T47D (cell line): ENCODE measurements at places on chromosomes 5 and 9.

- no peak for DNase-seq
Observed at GRCh38 chr5:1490376-1490775, 33.4 kb downstream of the LPCAT1 start.

GRCh38 chr5:37859805-37860204, 20.0 kb upstream of the GDNF start:
- no peak for DNase-seq

GRCh38 chr5:74124826-74125225, 498.8 kb downstream of the ARHGEF28 start:
- no peak for DNase-seq

DNA sequence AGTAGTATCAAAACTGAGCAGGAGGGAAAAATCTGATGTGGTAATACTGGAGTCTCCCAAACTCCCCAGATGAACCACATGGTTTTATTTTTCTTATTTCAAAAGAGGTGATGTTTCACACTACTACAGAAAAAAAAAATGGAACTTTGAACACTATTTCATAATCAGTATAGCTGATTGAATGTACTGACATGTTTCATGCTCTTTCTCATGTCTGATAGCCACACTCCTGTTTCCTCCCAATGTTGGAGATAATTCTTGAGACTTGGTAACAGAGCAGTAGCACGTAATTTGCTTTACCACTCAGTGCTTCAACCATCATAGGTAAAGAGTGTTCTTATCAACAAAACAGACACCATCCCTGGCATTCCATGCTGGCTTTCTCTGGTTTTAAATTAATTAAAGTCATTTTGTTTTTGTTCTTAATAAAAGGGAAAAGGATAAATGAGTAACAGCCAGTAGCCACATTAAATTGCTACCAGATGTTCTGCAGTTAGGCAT, 85.2 kb downstream of the MUSK start:
- DNase-seq = no peak

GRCh38 chr9:105243015-105243686, 1.3 kb upstream of the SLC44A1 start:
- no peak for DNase-seq

- no peak for DNase-seq
Observed at GRCh38 chr5:102762095-102762534, 7.0 kb downstream of the PAM start.

- no peak for DNase-seq
Observed at GRCh38 chr5:81363093-81363871, 30.7 kb downstream of the ACOT12 start.

- no peak for DNase-seq
Observed at GRCh38 chr5:159814805-159815585, 101.3 kb upstream of the ADRA1B start.

GRCh38 chr5:37120270-37120669, 128.9 kb downstream of the CPLANE1 start:
- no peak for DNase-seq

GRCh38 chr5:5523066-5523505, 100.6 kb downstream of the ICE1 start:
- no peak for DNase-seq

DNA sequence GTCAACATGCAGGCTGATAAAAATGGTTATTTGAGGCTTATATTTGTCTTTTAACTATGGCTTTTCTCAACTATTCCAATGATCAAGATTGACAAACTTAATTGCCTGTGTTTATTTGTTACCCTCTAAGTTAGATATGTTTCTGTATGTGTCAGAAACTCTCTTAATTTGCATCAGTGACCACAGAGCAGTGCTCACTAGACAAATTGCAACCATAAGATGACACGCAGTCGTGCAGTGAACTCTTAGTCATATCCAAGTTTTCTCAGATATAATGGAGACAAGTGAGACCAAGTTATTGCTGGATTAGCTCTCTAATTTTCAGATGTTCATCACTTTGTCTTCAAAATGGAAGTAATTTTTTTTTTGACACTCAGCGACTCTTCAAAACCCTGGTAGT, 342.2 kb upstream of the RFX3 start:
- DNase-seq = no peak

GRCh38 chr5:52378237-52378636, 409.5 kb upstream of the ITGA1 start:
- DNase-seq = no peak

DNA sequence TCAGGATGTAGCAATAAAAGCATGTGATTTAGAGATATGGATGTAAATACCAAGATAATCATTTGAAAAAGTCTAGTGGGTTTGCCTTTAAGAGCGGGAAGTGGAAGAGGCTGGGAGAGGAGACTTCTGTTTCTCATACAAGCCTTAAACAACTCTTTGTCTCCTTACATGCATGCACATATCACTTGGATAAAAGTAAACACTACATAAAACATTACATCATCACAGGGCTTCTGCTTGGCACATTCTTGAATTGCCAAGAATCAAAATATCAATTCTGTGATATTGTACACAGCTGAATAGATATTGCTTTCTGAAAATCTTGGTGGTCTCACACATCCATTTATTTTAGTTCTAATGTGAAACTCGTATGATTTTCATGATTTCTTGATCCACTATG, 57.6 kb downstream of the FOXD1 start:
- no peak for DNase-seq

DNA sequence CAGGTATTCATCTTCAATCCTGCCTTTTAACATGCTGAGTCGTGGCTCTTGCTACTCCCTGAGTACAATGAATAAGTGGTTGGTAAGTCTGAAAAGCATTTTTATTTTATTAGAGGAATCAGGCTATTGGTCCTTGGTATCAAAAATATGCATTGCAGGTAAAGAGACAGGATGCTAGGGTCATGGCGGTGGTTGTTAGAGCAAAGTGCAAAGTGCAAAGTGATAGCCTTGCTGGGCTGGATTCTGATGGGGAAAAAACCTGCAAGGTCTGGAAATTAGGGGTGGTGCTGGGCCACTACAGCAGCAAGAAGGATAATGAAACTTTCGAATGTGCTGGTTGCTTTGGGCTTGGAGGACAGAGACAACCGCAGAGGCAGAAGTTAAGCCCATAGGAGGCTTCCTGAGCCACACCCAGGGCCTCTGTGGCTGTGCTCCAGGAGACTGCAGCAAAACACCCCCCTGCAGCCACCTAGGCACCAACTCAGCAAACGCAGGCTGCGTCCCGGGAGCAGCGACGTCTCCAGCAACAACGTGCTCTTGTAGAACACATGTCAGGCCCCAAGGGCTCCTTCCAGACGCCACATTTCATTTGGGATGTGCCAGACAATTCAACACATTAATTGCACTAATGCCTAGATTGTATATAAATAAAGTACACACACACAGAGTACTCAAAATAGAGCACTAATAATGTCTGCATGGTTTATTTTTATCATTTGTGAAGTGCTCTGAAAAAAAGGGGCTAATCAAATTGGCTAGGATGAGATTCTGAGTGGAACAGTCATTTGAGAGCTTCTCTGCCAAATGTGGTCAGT, 149.8 kb upstream of the RAPGEF1 start:
- DNase-seq = no peak

- no peak for DNase-seq
Observed at GRCh38 chr5:106940301-106940846, 730.4 kb downstream of the EFNA5 start.

GRCh38 chr5:140153905-140154304, 21.1 kb upstream of the CYSTM1 start:
- DNase-seq = no peak

DNA sequence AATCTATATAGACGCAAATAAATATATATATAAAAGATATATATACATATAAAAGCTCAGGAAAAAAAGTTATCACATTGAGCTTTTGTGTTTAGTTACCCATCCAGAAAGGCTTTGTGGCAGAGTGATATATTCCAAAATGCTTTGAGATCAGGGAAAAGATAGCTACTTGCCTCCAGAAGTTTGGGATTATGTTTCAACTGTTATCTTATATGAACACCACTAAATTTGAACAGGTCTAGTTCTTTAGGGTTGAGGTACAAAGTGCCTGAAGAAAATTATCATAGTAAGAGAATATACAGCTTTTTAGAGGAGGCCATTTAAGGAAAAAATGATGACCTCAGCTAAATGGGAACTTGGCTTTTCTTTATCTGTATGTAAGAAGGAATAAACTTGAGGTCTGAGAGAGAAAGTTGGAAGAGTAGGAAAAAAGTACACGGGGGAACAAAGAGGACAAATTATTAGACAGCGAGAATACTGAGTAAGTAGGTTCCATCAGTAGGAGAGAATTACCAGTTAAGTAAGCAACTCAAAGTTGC, 2.4 kb downstream of the ERP44 start:
- no peak for DNase-seq

DNA sequence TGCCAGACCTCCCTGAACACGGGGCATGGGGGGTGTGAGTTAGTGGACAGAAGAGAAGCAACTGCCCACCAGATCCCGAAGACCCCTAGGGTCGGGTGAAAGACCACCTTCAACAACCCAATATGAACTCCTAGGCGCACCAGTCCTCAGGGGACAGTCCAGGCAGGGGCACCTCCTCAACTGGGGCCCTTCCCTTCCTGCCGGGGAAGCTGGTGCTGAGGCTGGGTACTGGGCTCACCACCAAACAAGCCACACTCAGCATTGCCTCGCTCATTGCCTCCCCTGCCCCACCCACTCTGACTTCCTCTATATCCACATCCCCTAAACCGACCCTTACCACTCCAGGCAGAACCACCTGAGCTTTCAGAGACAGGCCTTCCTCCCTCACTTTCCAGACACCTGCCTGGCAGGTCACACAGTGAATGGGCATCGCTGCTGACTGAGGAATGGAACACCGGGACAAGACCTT, 42.5 kb downstream of the SEMA4D start:
- DNase-seq = no peak

GRCh38 chr5:157574456-157575380, 857 bp downstream of the ADAM19 start:
- DNase-seq = no peak

GRCh38 chr5:179432547-179432946, 87.3 kb upstream of the ADAMTS2 start:
- DNase-seq = no peak

DNA sequence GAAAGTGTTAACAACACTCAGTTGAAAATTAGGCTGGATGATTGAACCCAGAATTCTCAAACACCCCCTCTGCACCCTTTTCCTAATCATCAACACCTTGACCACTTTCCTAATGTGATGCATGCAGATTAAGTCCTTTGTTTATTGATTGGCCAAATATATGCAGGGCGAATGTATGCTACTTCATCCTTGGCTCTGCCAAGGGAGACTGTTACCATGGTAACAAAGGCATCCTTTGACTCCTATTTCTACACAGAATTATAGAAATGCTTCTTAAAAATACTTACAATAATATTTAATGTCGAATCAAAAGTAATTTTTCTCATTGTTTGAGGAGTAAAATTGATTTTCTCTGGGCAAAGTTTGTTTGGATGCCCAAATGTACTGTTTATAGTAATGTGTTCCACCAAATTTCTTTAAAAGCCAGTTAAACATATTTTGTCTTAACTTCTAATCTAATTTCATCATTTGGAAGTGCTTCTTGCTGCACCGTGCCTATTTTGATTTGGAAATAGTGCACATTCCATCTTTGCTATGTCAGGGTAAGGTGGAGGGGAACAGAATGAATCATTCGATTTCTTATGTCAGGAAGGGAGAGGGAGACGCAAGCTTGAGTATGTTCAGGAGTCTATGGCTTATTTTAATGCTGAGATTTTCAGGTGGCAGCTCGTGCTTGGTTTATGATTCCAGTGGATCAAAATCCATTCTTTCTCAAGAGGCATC, 1384.3 kb upstream of the WWC1 start:
- no peak for DNase-seq

- DNase-seq = no peak
Observed at GRCh38 chr5:143641549-143642355, 170.2 kb upstream of the HMHB1 start.

- no peak for DNase-seq
Observed at GRCh38 chr5:54912021-54912420, 73.4 kb downstream of the ESM1 start.

- no peak for DNase-seq
Observed at GRCh38 chr9:8365029-8365428, 565.5 kb upstream of the DMAC1 start.

GRCh38 chr5:15692706-15693381, 192.9 kb downstream of the FBXL7 start:
- no peak for DNase-seq

- DNase-seq = no peak
Observed at GRCh38 chr9:130181678-130182380, 9.6 kb downstream of the NCS1 start.

DNA sequence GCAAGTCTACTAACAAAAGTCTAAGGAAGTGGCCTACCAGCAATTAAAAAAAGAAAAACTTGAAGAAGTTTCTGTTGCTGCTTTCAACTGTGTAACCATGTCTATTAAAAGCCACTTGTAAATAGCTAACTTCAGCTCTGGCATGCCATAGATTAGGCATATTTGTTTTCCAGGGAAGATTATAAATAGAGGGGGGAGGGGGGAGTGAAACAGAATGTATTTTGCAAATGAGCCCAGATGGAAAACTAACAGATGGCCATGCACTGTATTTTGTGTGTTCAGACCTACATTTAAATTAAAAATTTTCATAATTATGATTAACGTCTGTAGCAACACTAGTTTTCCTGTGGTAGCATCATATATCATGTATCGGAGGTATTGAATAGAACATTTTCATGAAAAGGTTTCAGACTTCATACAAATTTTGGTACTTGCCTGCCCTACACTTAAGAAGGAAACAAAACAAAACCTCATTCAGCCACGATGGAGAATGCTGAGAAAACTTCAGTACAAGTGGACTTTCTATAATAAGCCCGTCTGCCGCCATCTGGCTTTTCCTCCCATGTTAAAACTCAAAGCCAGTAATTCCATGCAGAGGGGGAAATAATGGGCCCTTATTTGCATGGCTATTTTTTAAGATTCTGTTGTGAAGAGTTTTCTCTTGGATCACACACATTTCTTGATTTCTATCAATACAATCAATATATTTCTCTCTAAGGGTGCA, 220.4 kb upstream of the SMARCA2 start:
- no peak for DNase-seq

GRCh38 chr5:85921590-85921989, 696.2 kb upstream of the COX7C start:
- DNase-seq = peak; percentile 35

GRCh38 chr9:136882109-136882946, 4.0 kb upstream of the TRAF2 start:
- no peak for DNase-seq

GRCh38 chr9:137785704-137786161, 91.8 kb upstream of the CACNA1B start:
- DNase-seq = peak; percentile 30

DNA sequence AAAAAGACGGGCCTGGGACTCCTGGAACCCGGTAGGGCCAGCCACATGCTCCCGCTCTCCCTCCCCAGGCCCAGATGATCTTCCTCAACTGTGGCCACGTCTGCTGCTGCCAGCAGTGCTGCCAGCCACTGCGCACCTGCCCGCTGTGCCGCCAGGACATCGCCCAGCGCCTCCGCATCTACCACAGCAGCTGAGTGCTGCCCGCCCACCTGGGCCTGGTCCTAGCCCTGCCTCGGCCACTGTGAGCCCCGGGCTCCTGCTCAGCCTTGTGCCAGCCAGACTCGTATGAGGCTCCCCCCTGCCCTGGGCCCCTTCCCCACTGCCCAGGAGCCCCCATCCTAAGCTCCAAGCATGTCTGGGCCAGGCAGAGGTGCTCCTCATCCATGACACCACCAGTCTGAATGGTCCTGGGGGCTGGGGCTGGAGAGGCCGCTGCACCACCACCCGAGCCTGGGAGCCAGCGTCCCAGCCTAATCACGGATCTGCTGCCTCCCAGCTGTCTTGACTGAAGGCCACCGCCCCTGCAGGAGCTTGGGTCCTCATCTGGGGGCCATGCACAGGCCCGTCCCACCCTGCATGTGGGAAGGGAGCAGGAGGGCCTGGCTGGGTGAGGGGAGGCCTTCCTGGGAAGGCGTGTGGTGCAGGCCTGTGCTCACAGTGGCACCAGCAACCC, 51.5 kb downstream of the LRSAM1 start:
- no peak for DNase-seq

GRCh38 chr5:21680196-21680595, 1172.9 kb downstream of the CDH12 start:
- DNase-seq = no peak
